Activated naive CD8-positive, alpha-beta T cell treated with anti-CD3 and anti-CD28 coated beads, Interleukin-2, amount 50 U/mL, for 24 hours (primary cell): ENCODE measurements at places on chromosomes 12 and 14.

GRCh38 chr12:1552911-1553491 is 41.4 kb downstream of the FBXL14 start:
- no peak for DNase-seq

GRCh38 chr14:93299416-93299815 is 33.4 kb downstream of the BTBD7 start:
- no peak for DNase-seq

GRCh38 chr12:27999521-27999920 is 27.0 kb upstream of the PTHLH start:
- no peak for DNase-seq

GRCh38 chr12:2819810-2820209 is 7.3 kb downstream of the ITFG2 start:
- no peak for DNase-seq

- DNase-seq: no peak
Observed at GRCh38 chr12:66851134-66851533, 172.3 kb upstream of the GRIP1 start.

- no peak for DNase-seq
Observed at GRCh38 chr12:29278673-29279420, 102.1 kb downstream of the ERGIC2 start.

- DNase-seq: no peak
Observed at GRCh38 chr14:103158688-103159087, 35.4 kb downstream of the TNFAIP2 start.

GRCh38 chr14:98953551-98954348 is 318.2 kb downstream of the BCL11B start:
- DNase-seq: no peak

GRCh38 chr12:1695886-1696670 is 5.2 kb downstream of the ADIPOR2 start:
- no peak for DNase-seq

GRCh38 chr12:5466521-5466960 is 34.6 kb downstream of the NTF3 start:
- DNase-seq: no peak

GRCh38 chr12:15625075-15625474 is 164.1 kb downstream of the EPS8 start:
- DNase-seq: no peak

GRCh38 chr12:131698286-131698685 is 12.6 kb upstream of the SFSWAP start:
- no peak for DNase-seq

GRCh38 chr14:76694106-76694505 is 67.2 kb upstream of the VASH1 start:
- DNase-seq: no peak

DNA sequence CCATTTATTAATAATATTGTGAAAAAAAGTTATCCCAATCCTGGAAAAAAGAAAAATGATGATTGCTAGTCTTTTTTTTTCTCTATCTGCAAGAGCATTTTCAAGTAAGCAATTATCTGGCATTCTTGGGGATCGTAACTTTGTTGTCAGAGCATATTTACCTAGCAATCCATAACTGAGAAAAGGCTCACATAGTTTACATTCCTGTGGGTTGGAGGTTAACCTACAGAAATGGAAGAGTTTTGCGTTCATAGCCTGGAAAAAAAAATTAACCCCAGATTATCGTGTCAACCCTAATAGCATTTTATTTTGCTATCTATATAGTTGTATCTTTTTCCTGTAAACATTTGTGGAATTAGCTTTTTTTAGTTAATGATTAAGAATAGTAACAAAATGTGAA is 292.3 kb downstream of the DAD1 start:
- no peak for DNase-seq

GRCh38 chr14:94738751-94739150 is 31.2 kb downstream of the GSC start:
- no peak for DNase-seq
